ENCODE measurements at places on chromosomes 11 and 22. TPM values are rescaled to one million over a fixed set of nuclear protein-coding genes. Genes with fewer than 3 reads are reported as not detected.
A peak's percentile ranks its signal among the peaks of the same experiment; 100 is the strongest.

Gene TCN2
- total RNA-seq = 32.4 TPM

- DNase-seq = no peak
- no peaks in the 10 kb centered on the region for H3K27me3 ChIP-seq
- H3K4me3 ChIP-seq = peak within 1 kb of the TSS; percentile 98
- peaks cover 13% of the 10 kb centered on the region for H3K4me1 ChIP-seq
- H3K36me3 ChIP-seq = no peaks in the 10 kb centered on the region
Observed at GRCh38 chr22:49827853-49828598, at the start of gene BRD1. BRD1 (minus strand) TSS chr22:49827873; CDS start chr22:49824317, 3,556 bp downstream.

DNA sequence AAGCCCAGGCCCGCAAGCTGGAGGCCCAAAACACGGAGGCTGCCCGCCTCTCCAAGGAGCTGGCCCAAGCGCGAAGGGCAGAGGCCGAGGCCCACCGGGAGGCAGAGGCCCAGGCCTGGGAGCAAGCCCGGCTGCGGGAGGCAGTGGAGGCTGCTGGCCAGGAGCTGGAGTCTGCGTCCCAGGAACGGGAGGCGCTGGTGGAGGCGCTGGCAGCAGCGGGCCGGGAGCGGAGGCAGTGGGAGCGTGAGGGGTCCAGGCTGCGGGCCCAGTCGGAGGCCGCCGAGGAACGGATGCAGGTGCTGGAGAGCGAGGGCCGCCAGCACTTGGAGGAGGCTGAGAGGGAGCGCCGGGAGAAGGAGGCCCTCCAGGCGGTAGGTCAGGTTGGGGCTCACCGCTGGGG lies 4.8 kb downstream of the CCDC88B start:
- H3K4me1 ChIP-seq = peaks cover 4% of the 10 kb centered on the region
- no peak overlapping the region for H3K4me3 ChIP-seq
- no peak overlapping the region for H3K27ac ChIP-seq
- DNase-seq = no peak
- no peaks in the 10 kb centered on the region for H3K36me3 ChIP-seq

Gene MS4A8
- 0.66 TPM for total RNA-seq

Gene OR51E2
- total RNA-seq = not detected

DNA sequence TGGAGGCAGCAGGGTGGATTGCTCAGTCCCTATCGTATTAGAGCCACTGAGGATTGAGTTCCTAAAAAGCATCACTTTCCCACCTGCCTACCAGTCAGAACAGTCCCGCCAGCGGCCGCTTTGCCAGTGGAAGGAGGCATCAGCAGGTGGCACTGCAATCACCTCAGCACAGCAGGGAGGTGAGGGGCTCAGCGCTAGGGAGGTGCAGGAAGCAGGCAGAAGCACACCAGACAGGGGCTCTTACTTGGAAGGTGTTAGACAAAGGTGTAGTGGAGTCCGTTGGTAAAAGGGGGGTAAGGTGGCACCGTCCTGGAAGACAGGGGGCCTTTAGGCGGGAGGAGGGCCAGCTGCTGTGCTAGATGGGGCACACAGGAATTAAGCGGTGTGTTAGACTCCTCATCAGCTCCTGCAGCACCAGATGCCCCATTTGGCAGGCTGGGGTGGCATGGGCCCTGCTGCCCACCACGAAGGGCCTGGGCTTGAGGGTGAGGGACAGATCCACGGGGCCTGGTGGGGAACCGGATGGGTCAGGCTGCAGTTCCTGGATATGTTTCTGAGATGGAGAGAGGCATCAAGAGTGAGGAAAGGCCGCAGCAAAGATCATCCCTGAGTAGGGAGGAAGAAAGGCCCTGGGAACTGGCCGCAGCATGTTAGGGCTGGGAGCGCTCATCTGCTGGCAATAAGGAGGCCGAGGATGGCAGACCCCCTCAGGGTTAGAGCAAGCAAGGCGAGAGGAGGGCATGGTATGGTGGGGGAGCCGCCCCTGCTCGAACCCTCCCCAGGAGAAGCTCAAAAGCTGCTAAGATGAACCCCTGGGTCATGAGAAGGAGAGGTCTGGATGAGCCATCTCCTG lies 42.5 kb downstream of the C11orf58 start:
- no peaks in the 10 kb centered on the region for H3K4me1 ChIP-seq
- H3K4me3 ChIP-seq = no peak overlapping the region
- no peaks in the 10 kb centered on the region for H3K36me3 ChIP-seq
- no peaks in the 10 kb centered on the region for H3K27me3 ChIP-seq
- DNase-seq = no peak
- H3K27ac ChIP-seq = peak overlapping the region; percentile 60

Gene COX8A
- total RNA-seq = 326 TPM

GRCh38 chr11:35930466-35930865 lies 13.4 kb upstream of the LDLRAD3 start:
- no peak for DNase-seq
- no peaks in the 10 kb centered on the region for H3K4me1 ChIP-seq
- H3K27ac ChIP-seq = no peak overlapping the region
- no peaks in the 10 kb centered on the region for H3K27me3 ChIP-seq
- H3K4me3 ChIP-seq = no peak overlapping the region

DNA sequence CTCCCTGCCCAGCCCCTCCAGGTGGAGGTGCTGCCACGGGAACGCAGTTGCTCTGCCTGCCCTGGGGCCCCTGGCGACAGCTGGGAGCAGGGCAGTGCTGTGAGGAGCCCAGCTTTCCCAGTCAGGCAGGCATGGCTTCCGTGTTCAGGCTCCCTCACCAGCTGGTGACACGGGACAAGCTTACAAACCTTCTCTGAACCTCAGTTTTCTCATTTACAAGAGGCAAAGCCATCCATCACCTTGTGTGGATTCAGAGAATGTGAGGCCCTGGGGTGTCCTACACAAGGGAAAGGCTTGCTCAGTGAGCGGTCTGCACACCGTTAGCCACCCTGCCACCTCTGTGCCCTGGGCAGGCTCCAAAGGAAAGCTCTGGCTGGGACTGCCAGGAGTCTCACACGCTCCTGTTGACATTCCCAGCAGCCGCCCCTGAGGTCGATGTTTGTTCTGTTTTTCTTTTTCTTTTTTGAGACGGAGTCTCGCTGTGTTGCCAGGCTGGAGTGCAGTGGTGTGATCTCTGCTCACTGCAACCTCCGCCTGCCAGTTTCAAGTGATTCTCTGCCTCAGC lies 23.5 kb downstream of the SUN2 start:
- peaks cover 20% of the 10 kb centered on the region for H3K36me3 ChIP-seq
- H3K4me1 ChIP-seq = peaks cover 12% of the 10 kb centered on the region
- DNase-seq = no peak

- H3K27ac ChIP-seq = no peak overlapping the region
- no peaks in the 10 kb centered on the region for H3K36me3 ChIP-seq
- H3K27me3 ChIP-seq = no peaks in the 10 kb centered on the region
- no peaks in the 10 kb centered on the region for H3K4me1 ChIP-seq
Observed at GRCh38 chr11:2690596-2691354, 9.0 kb downstream of the KCNQ1OT1 start.

- no peaks in the 10 kb centered on the region for H3K36me3 ChIP-seq
- H3K27me3 ChIP-seq = no peaks in the 10 kb centered on the region
- no peak overlapping the region for H3K4me3 ChIP-seq
Observed at GRCh38 chr11:19772480-19772879, 59.8 kb downstream of the NAV2 start.

DNA sequence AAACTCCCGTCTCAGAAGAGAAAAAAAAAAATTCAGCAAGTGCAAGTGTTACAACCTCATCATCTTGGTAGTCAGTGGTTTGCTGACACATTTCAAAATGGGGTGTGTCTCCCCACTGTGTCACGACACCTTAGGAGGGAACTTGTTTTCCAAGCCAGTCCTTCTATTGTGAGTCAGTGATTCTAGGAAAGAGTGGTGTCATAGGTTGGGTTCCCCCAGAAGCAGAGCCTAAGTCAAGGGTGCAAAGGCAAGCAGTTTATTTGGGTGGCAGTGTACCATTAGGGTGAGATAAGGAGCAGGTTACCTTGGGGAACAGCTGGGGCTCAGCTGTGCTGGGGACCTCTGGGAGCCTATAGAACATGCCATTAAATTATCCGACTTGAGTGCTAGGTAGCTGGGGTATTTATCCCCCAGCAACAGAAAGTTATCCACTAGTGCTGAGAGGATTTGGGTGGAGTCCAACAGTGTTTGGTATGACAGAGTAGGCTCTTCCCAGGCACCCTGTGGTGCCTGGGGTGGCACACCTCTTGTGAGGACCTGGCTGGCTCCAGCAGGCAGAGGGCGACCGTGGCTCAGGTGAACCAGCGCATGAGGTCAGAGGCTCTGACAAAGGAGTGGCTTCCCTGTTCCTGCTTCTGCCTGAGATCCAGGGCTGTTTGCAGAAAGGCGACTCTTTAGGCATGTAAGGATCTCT lies 41.7 kb downstream of the KIAA1671 start:
- H3K4me1 ChIP-seq = peaks cover 6% of the 10 kb centered on the region
- H3K4me3 ChIP-seq = no peak overlapping the region
- no peaks in the 10 kb centered on the region for H3K36me3 ChIP-seq
- peak overlapping the region; percentile 46 for H3K27ac ChIP-seq
- no peaks in the 10 kb centered on the region for H3K27me3 ChIP-seq
- peak; percentile 49 for DNase-seq

Gene GLYAT
- total RNA-seq = 15.8 TPM

DNA sequence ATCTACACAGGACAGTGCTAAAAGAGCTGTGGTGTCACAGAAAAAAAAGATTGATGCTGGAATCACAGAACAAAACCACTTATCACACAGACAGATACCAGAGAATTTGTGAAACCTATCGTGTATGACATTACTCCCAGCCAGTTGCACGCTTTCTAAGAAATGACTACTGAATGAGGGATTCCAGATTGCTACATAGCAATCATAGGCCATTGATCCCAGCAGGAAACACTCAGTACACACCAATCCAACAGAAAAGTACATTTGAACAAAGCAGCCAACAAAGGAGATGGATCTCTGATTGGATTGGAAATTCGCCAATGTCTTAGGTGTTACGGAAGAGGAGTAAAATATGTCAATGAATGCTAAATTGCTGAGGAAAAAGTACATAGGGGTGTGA lies 4.8 kb upstream of the OR8H1 start:
- no peak for DNase-seq
- H3K4me3 ChIP-seq = no peak overlapping the region
- no peak overlapping the region for H3K27ac ChIP-seq
- H3K4me1 ChIP-seq = no peaks in the 10 kb centered on the region
- no peaks in the 10 kb centered on the region for H3K36me3 ChIP-seq
- H3K27me3 ChIP-seq = no peaks in the 10 kb centered on the region

DNA sequence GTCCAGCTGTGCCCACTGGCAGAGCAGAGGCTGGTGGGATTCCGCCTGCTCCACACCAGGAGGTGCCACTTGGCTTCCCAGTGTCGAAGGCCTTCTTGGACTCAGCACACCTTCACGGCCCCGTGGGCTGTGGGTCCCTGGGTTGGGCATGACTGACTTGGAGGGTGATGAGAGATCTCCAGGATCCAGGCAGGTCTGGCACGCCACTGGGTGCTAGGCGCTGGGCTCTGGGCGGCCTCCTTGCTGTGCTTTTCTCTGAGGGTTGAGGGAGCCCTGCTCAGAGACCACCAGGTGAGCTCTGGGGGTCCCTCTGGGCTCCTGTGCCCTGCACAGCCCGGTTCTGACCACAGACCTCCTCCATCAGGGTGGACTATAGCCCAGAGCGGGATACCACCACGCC lies 12.3 kb downstream of the LRP5 start:
- H3K27me3 ChIP-seq = no peaks in the 10 kb centered on the region
- H3K4me3 ChIP-seq = no peak overlapping the region
- DNase-seq = no peak
- peaks cover 27% of the 10 kb centered on the region for H3K4me1 ChIP-seq
- H3K27ac ChIP-seq = no peak overlapping the region

Gene PSMD13
- total RNA-seq = 114 TPM

GRCh38 chr11:113448316-113448677 lies 26.9 kb downstream of the DRD2 start:
- no peak overlapping the region for H3K4me3 ChIP-seq
- H3K36me3 ChIP-seq = no peaks in the 10 kb centered on the region
- no peaks in the 10 kb centered on the region for H3K27me3 ChIP-seq
- DNase-seq = no peak
- no peaks in the 10 kb centered on the region for H3K4me1 ChIP-seq
- peak overlapping the region; percentile 45 for H3K27ac ChIP-seq

- H3K27me3 ChIP-seq = no peaks in the 10 kb centered on the region
- H3K36me3 ChIP-seq = no peaks in the 10 kb centered on the region
- H3K27ac ChIP-seq = peak overlapping the region; percentile 88
- peaks cover 8% of the 10 kb centered on the region for H3K4me1 ChIP-seq
Observed at GRCh38 chr11:67468056-67468455, 995 bp downstream of the TMEM134 start.

Gene NNMT
- 2,750 TPM for total RNA-seq

Gene SOX10
- total RNA-seq = 0.16 TPM

DNA sequence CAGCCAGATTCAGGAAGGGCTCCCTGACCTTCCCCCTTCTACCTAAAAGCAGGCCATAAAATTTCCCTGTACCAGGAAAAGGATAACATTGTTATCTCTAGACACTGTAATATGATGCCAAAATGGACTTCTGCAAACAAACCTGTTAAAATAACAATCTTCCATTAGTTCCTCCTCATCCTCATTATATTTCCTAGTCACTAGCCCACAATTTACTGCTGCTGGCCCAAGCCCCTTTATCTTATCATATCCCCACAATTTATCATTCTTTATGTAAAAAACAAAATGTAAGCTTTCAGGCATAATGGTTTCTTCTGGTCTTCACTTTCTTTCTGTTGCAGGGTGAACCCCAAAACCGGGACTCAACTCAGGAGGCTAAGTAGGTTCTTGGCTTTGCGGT lies 1132.1 kb upstream of the CNTN5 start:
- H3K36me3 ChIP-seq = no peaks in the 10 kb centered on the region
- no peaks in the 10 kb centered on the region for H3K4me1 ChIP-seq
- no peak for DNase-seq
- H3K27ac ChIP-seq = no peak overlapping the region

Gene UBQLNL
- 1.1 TPM for total RNA-seq

DNA sequence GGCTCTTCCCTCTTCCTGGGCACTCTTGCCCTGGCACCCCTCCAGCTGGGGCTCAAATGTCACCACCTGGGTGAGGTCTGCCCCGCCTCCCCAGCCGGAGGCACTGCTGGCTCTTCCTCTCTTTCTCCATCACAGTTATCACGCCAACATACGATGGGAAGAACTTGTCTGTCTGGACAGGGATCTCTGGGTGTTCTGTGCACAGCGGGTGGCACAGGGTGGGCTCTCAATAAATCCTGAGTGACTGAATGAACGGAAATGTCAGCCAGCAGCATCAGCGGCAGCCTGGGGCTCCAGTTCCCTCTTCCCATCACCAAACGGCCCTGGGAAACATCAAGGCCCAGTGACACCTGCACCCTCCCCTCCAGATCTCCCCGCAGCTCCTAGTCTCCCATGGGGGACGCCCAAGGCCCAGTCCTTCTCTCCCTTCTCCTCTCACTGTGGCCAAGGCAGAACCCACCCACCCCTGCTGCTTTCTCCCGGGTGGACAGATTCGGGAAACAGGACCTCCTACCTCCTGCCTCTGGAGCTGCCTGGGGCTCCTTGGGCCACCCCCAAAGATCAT lies 440 bp upstream of the SLC25A45 start:
- H3K4me1 ChIP-seq = no peaks in the 10 kb centered on the region
- peak overlapping the region; percentile 98 for H3K27ac ChIP-seq
- H3K27me3 ChIP-seq = no peaks in the 10 kb centered on the region
- peak overlapping the region; percentile 42 for H3K4me3 ChIP-seq

DNA sequence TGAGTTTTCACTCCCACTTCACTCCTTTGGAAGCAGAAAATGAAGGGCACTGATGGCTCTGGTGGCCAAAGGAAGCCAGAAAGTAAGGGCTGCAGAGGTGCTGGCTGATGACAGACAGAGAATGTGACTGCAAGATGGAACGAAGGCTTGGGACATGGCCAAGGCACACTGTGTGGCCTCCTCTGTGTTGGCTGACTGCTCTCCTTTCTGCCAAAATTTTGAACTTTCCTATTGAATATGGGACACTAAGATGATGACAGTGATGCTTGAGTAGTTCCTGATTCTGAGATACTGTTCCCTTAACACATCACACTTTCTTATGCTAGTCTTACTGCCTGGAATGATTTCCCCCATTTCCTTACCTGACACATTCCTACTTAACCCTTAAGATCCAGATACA lies 156.4 kb downstream of the SWAP70 start:
- H3K36me3 ChIP-seq = no peaks in the 10 kb centered on the region
- no peak overlapping the region for H3K27ac ChIP-seq
- DNase-seq = no peak
- no peaks in the 10 kb centered on the region for H3K4me1 ChIP-seq
- no peak overlapping the region for H3K4me3 ChIP-seq
- no peaks in the 10 kb centered on the region for H3K27me3 ChIP-seq

Data from breast epithelium (tissue), 4 donors.